ENCODE measurements at places on chromosomes 12 and 14. TPM values are rescaled to one million over a fixed set of nuclear protein-coding genes. Genes with fewer than 3 reads are reported as not detected.

Gene EGLN3
- 17.7 TPM for total RNA-seq

Gene SERPINA10
- not detected for total RNA-seq

Gene SNW1
- 45.5 TPM for total RNA-seq

Gene FANCM
- total RNA-seq: 2.9 TPM

Gene MMP19
- 40.3 TPM for total RNA-seq

Gene POTEG
- total RNA-seq: not detected

Gene BORCS5
- 22.4 TPM for total RNA-seq

Gene LRTM2
- not detected for total RNA-seq

Gene CLEC2D
- total RNA-seq: 0.36 TPM

Gene TOMM20L
- total RNA-seq: not detected

Gene BTG1
- 19.0 TPM for total RNA-seq

Gene LRRC9
- total RNA-seq: not detected

Gene METTL25
- total RNA-seq: 15.5 TPM

Gene SLC10A1
- total RNA-seq: not detected

Gene PLEKHG7
- total RNA-seq: not detected

Gene CLEC4A
- total RNA-seq: not detected

Gene BCL2L14
- not detected for total RNA-seq

Gene ARHGEF25
- total RNA-seq: 11.0 TPM

Gene RBP5
- not detected for total RNA-seq

Gene KIF5A
- not detected for total RNA-seq

Gene CLEC6A
- not detected for total RNA-seq

Gene CLEC4D
- total RNA-seq: not detected

Gene RASSF8
- total RNA-seq: 29.1 TPM

Gene EML1
- total RNA-seq: 17.5 TPM

Gene DEPDC4
- not detected for total RNA-seq

Gene SETD1B
- 3.1 TPM for total RNA-seq

Gene PAX9
- total RNA-seq: not detected

Gene PARPBP
- total RNA-seq: 5.0 TPM

Gene C1QL4
- not detected for total RNA-seq

Gene GRIP1
- not detected for total RNA-seq

Gene DTX1
- not detected for total RNA-seq

Gene SSPN
- total RNA-seq: 0.97 TPM

Gene SIX4
- 3.9 TPM for total RNA-seq

Gene CLEC1B
- total RNA-seq: not detected
